Renal cortical epithelial cell (primary cell): ENCODE measurements at places on chromosomes 3 and 15. TPM values are rescaled to one million over a fixed set of nuclear protein-coding genes. Genes with fewer than 3 reads are reported as not detected.

GRK7 gene
- total RNA-seq, result 0.05 TPM in 1 of 2 replicates, not detected in the other

COLQ gene
- total RNA-seq, result 0.65 TPM in 1 of 2 replicates, not detected in the other

BCHE gene
- total RNA-seq, result 1.9 and 3.5 TPM in 2 replicates

CMTM8 gene
- total RNA-seq, result 1.6 and 2.6 TPM in 2 replicates

DPPA2 gene
- total RNA-seq, result 0.35 TPM in 1 of 2 replicates, not detected in the other

GOLGA6L4 gene
- 1.7 and 2.2 TPM in 2 replicates for total RNA-seq

CLSTN2 gene
- total RNA-seq, result 10.2 and 49.7 TPM in 2 replicates

TMCO5A gene
- not detected in 2 replicates for total RNA-seq
